ENCODE measurements at places on chromosomes 12 and 14.

GRCh38 chr12:18696971-18697602, 40.7 kb downstream of the PLCZ1 start:
- DNase-seq = peak; percentile 75

GRCh38 chr14:64928239-64929013, 14.1 kb downstream of the GPX2 start:
- DNase-seq = no peak

DNA sequence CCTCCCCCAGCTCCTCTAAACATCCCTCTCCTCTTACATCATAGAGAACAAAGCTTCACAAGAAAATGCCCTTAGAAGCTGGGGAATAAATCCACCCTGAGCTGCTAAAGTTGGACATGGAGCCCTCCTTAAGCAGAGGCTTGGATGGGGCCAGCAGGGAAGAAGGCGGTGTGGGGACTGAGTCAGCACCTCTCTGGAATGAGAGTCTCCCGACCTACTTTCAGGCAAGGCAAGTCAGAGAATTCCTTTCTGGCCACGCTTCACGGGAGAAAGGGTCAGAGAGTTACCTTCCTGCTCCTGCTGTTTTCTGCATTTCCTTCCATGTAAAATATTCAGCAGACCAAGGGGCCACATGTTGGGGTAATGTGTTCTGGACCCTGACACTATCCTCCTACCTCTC, 113.3 kb upstream of the PRB2 start:
- DNase-seq = peak; percentile 61

GRCh38 chr12:68871396-68871795, 61.6 kb downstream of the CPM start:
- no peak for DNase-seq

GRCh38 chr12:69534389-69534822, 50.9 kb upstream of the CCT2 start:
- DNase-seq = peak; percentile 99

DNA sequence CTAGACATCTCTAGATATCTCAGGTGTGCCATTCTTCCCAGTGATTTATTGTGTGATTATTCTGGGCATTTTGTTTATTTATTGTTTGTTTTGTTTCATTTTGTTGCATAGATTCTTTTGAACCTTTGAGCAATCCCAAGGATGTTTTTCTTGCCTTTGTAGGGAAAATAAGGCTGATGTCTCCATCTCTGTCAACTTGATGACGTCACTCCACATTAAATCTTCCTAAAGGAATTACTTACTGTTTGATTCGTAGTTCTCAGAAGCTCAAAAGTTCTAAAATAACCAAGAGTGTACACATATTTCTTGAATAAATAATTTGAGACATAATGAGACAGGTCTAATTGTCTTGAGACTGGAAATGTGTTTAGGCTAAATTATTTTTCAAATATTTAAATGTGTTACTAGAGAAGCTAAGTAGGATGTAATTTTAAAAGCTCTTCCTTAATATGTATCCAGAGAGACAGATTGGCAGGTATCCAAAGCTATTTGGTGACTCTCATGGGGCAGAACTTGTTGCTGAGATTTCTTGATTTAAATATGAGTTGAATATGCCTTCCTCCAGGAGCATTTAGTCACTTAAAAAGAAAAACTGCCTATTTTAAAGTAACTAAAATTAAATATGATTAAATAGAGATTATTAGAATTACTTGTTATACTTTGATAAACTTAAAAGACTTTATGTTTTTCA, 128.7 kb downstream of the CNTN1 start:
- no peak for DNase-seq

- DNase-seq = no peak
Observed at GRCh38 chr14:64722842-64723447, 18.7 kb downstream of the PLEKHG3 start.

GRCh38 chr14:34971381-34971780, 11.4 kb upstream of the SRP54 start:
- DNase-seq = no peak

- DNase-seq = no peak
Observed at GRCh38 chr12:10398168-10398567, 8.3 kb upstream of the KLRK1 start.

DNA sequence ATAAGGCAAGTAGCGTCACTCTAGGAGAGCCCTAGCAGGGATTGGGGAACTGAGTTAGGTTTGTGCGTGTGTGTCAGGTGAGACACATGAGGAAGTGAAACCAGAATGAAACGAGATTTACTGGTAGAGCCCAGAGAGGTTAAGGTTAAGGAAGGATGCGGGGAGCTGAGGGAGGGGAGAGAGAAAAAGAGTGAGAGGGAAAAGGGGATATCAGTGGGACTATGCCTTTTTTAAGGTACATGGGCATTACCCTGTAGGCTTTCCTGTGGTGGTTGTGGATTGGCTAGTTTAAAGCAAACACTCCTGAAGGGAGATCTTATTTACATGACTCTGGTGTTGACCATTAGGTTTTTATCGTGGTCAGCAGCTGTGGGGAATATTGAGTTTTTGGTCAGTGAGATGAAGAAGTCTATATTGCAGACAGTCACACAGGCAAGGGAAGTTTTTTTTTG, 13.9 kb downstream of the ZDHHC17 start:
- DNase-seq = no peak

GRCh38 chr14:51981218-51981854, 8.0 kb upstream of the RTRAF start:
- DNase-seq = no peak

DNA sequence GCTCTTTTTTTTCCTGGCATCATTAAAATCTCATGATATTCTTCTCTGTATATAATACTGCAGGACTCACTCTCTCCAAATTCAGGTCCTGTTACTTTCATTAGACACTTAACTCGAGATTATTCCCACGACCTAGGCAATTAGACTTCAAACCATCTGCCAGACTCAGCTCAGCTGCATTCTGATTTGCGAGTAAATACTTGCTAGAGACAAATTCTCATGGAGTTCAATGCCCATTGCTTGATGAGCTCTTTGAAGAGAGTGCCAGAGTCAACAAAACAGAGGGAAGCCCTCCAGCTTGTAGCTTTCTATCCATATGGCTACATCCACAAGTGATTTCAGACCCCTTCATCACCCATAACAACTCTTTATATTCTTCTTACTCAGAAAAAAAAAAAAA, 88.3 kb downstream of the GTF2A1 start:
- no peak for DNase-seq

DNA sequence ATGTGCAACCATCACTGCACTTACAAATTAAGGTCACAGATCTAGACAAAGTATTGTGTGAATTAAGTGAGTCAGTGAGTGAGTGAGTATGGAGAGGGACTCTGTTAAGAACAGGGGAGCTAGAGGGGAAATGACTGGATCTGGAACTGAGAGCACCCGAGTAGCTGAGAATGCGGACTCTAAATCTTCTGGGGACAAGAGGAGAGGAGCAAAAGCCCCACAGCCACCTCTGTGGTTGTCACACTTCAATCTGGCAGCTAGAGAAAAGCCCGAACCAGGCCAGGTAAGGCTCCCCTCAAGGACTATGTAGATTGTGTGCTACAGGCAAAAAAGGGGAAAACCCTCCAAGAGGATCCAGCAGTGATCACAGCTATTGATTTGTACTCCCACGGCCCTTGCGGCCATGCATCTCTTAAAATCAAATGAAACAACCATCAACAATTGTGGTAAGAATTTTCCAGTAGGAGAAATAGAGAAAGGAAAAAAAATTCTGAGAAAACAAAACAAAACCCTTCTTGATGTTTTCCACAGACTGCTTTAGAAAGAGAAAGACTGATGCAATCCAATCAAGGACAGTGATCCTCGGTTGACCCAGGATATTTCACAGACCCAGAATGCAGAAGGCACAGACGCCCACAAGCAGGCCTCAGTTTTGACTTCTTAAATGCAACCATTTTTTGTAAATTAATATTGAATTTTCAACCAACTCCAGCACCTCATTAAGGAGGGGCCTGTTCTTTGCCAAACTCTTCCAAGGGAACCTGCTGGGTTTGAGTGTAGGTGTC, 109.6 kb downstream of the SLC38A6 start:
- DNase-seq = no peak

DNA sequence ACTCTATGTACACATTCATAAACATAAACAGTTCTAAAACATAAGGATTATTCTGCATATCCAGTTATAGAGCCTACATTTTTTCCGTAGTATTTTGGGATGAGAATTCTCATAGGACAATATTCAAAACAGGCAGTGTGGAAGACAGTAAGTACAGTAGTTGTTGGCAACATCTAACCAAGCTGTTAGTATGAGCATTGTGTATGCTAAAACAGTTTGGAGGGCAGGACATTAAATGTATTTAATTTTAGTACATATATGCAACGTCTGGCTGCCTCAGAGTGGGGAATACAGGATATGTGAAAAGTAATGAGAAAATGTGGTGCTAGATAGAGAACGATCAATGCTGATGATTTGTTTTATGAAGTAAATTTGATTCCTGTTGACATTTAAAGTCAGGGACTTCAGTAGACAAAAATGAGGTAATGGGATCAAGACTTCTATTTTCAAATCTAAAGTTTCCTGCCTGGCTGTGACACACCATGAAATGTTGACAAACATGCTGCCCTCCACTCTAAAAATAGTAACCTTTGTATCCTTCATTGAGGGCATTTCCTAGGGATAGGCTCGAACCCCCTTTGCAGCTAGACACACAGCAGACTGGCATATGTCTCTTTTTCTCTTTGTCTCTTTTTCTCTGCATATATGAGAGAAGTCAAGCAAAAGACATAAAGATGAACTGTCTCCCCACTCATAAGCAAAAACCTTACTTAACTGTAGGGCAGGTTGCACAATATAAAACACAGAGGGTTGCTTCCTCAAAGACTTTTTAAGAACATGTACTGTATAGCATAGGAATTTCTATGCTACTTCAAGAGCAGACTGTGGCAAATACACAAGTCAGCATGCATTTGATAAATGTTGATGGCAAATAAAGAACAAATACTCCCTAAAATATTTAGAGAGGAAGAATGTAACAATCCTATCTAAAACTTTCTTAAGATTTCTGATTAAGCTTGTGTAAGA, 75.5 kb upstream of the GTF2A1 start:
- no peak for DNase-seq

DNA sequence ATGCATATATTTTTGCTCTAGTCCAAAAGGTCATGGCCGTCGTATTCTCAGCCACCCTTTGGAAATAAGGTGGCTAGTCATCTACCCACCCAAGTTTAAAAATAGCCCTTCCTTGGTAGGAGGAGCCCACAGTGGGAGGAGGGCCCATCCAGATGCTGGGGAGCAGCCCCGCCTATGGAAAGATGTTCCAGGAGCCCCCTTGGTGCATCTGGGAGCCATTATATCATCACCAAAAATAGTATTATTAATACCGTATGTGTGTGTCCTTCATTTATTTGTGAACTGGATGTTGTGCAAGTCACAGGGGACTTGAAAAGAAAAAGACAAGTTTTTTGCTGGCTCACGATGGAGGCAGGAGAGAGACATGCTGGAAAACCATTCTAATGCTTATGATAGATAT, 34.0 kb downstream of the EMP1 start:
- DNase-seq = no peak

- DNase-seq = no peak
Observed at GRCh38 chr12:40534828-40535227, 157.4 kb upstream of the CNTN1 start.

DNA sequence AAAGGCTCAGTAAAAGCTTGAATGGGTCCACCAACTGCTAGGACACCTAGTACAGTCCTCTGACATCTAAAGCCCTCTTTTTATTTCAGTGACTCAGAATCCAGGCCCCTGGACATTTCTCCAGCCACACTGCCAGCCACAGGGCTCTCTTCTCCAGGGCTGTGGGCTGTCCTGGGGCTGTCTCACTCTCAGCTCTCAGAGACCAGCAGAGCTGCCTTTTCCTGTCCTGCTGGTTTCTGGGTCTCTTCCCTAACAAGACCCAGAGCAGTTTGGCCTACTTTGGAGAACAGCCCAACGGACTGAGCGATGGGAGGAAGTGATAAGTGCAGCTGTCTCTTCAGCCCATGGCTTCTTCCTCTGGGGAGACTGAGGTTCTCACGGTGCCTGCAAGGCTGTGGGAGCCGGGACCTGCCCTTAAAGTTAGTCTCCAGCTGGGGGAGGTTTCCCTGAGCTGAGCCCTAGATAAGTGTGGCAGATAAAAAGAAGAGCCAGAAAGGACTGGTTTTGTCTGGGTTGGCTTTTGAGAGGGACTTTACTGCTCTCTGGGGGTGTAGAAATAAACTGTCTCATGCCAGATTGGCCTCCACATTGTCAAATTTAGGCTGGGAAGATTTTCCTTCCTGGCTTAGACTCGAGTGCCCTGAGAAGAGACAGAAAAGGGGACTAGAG, 979.8 kb downstream of the VRK1 start:
- DNase-seq = no peak

- no peak for DNase-seq
Observed at GRCh38 chr12:21715386-21715785, 57.7 kb upstream of the LDHB start.

DNA sequence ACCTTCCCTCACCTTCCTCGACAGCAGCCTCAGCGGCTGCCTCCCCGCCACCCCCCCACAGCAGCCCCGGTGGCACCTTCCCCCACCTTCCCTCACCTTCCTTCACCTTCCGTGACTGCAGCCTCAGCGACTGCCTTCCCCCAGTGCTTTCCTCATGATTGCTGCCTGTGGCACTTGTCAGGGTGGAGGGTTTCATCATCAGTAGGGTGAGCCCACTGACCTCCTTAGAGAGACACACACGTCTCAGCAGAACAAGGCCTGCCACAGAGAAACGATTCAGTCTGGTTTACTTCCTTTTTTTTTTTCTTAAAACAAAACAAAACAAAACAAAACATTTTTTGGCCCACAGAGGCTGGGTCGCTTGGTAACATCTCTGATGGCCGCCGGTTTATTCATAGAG, 75.0 kb downstream of the EP400 start:
- DNase-seq = no peak

- DNase-seq = peak; percentile 5
Observed at GRCh38 chr14:66228267-66228970, 257.8 kb upstream of the CCDC196 start.

GRCh38 chr14:32472512-32473463, 143.7 kb downstream of the AKAP6 start:
- peak; percentile 89 for DNase-seq

- DNase-seq = peak; percentile 89
Observed at GRCh38 chr12:23895792-23896218, 53.7 kb downstream of the SOX5 start.

GRCh38 chr12:2247596-2247995, 194.8 kb downstream of the CACNA1C start:
- no peak for DNase-seq

GRCh38 chr14:39107591-39107996, 4.6 kb upstream of the SEC23A start:
- DNase-seq = peak; percentile 52

DNA sequence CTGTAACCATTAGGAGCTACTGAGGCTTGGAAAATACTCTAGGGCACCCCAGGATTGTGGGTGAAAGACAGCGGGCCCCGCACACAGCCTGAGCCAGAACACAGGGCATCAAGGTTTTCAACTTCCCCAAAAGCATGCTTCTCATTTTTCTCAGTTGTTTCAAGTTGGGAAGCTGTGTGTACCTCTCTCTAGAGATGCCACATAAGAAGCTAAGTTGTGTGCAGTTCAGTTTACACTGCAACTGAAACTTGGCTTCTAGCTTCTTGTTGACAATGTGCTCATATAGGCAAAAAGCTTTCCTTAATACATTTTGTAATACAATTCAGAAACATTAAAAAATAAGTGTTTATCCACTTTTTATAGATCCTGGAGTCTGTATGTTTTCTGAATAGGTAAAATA, 88.1 kb upstream of the PTPRR start:
- no peak for DNase-seq

Measured in astrocyte of the spinal cord (primary cell).